Activated T-cell treated with anti-CD3 and anti-CD28 coated beads for 24 hours (primary cell): ENCODE measurements at places on chromosomes 16 and 17.

DNA sequence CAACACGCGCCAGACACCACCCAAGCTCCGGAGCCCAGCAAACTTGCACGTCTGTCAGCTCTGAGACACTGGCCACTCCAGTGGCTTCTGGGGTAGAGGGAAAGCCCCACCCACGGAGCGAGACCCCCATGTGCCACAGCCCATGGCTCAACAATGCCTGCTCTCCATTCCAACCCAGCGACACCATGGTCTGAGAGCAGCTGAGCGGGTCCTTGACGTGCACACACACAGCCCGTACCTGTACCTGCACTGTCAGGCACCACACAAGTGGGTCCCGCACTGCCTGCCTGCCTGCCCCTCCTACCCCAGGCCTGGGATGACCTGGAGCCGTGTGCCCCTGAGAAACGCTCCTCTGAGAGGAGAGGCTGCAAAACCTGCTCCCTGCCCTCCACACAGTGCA lies 77.0 kb downstream of the ZNF778 start:
- no peak for DNase-seq

DNA sequence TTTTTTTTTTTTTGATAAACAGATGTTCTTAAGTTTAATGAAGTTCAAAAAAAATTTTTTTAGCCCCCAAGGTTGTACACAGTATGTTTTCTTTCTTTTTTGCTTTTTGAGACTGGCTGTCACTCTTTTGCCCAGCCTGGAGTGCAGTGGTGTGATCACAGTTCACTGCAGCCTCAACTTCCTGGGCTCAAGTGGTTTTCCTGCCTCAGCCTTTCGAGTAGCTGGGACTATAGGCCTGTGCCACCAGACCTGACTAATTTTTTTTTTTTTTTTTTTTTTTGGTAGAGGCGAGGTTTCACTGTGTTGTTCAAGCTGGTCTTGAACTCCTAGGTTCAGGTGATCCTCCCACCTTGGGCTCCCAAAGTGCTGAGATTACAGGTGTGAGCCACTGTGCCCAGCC lies 12.8 kb downstream of the ITGAE start:
- DNase-seq: no peak

DNA sequence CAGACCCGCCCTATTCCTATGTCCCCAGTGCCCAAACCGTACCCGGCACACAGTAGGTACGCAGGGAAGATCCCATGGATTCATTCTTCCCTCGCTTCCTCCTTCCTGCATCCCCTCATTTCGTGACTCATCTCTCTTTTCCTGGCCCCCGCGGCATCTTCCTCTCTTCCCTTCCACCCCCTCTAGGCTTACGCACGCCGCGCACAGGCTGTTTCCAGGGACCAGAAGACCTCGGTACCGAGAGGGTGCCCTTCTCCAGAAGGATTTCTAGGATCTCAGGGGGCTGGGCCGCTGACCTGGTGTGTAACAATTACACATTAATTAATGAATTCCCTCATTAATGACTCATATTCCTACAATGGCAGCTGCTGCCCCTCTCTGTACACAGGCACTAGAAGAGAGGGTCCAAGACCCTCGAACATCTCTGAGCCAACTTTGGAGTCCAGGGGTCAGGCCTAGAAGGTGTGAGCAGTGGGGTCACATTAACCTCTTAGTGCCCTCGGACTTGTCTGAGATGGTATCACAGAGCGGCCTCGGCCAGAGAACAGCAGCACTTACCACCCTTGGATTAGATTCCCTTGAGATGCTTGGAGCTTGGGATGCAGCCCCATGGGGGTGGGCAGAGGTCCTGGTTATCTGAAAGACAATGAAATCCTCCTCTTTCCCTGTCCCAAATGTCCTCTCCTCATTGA lies 16.8 kb upstream of the PLLP start:
- DNase-seq: no peak

GRCh38 chr17:12616161-12616560 lies 49.5 kb upstream of the MYOCD start:
- DNase-seq: no peak

GRCh38 chr17:63998721-63999679 lies 849 bp downstream of the PRR29 start:
- DNase-seq: no peak

GRCh38 chr17:72353502-72353901 lies 232.7 kb downstream of the SOX9 start:
- no peak for DNase-seq
